ENCODE measurements at places on chromosomes 6 and 20.
A peak's percentile ranks its signal among the peaks of the same experiment; 100 is the strongest.

- DNase-seq: no peak
Measured at GRCh38 chr20:63895952-63896263, 982 bp downstream of the DNAJC5 start.

DNA sequence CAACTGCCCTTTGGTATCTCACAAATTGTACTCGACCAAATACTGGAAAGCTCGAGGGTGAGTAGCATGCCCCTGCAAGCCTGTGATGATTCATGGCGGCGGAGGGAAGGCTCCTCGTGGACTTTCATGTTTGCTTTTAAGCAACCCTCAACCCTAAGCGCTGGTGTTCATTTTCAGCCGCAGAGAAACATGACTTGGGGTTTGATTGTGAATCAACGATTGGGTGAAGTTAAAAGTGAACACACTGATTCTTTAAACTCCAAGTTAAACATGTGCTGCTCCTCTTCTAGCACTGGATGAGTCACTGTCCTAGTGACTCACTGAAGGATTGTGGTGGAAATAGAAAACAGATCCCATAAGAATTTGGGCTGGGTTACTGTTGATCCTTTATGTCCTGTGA, 8.3 kb downstream of the CD109 start:
- no peak for DNase-seq

DNA sequence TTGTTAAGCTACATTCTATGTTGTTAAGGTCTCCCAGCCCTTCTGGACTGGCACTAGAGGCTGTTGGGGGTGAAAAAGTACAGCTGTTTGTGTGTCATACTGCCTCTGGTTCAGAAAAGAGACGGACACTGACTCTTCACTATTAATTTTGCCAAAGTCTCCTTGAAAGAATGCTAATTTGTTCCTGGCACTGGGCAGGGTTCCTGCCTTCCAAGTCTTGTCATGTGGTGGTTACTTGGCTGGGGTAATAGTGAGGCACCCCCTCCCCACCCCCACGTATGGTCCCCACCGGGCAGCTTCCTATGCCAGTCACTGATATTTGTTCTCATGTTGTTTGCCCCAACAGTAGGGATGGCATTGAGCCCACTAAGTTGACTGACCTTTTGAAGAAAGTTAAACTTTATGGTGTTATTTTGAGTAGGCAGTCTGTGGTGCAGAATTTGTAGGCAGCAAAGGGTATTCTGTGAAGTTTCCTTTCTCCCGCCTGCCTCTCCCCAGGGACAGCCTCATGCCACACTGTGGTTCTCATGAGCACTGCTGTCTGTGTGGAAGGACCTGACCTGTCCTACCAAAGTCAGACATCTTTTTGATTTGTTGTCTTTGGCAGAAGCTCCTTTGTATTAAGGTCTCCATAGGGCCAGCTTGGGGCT, 8.7 kb downstream of the CDS2 start:
- DNase-seq: no peak

GRCh38 chr6:4728926-4729325, 47.3 kb upstream of the CDYL start:
- DNase-seq: no peak

- DNase-seq: no peak
Measured at GRCh38 chr6:46549155-46549554, 57.9 kb upstream of the RCAN2 start.

GRCh38 chr6:138560130-138560860, 61.0 kb upstream of the NHSL1 start:
- DNase-seq: no peak

DNA sequence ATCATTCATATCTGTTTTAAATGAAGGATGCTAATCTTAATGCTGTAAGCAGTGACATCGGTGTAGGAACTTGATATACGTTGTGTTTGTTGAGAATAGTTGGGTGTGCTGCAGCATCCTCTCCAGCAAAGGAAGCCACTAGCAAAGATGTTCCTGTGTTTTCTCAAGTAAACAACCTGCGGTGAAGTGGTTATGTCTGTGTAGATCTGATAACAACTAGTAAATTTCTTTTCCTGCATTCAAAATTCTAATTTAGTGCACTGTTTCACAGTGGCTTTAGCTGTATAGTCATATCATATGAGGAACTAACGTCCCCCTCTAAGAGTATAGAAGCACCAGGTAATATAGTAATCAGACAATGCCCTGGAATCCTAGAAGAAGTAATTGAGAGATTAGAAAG, 38.7 kb downstream of the NCOA7 start:
- DNase-seq: peak; percentile 61

DNA sequence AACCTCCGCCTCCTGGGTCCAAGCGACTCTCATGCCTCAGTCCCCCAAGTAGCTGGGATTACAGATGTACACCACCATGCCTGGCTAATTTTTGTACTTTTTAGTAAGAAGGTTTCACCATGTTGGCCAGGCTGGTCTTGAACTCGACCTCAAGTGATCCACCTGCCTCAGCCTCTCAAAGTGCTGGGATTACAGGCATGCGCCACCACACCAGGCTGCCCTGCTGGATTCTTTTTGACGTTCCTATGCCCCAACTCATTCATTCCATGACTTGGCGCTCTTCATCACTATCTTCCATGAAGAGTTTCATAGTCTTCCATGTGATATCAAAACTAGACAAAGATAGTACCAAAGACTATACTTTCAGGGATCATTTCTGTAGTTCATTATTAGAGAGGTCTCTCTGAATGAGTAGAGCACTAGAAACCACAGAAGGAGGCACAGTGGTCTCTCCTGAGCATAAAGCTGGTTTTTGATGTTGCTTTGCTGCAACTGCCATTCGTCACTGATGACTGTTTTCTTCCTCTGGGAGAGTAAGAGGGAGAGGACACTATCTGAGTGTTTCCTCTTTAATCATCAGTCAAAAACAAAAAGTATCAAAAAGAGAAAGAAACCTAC, 23.5 kb downstream of the DNAAF9 start:
- no peak for DNase-seq

DNA sequence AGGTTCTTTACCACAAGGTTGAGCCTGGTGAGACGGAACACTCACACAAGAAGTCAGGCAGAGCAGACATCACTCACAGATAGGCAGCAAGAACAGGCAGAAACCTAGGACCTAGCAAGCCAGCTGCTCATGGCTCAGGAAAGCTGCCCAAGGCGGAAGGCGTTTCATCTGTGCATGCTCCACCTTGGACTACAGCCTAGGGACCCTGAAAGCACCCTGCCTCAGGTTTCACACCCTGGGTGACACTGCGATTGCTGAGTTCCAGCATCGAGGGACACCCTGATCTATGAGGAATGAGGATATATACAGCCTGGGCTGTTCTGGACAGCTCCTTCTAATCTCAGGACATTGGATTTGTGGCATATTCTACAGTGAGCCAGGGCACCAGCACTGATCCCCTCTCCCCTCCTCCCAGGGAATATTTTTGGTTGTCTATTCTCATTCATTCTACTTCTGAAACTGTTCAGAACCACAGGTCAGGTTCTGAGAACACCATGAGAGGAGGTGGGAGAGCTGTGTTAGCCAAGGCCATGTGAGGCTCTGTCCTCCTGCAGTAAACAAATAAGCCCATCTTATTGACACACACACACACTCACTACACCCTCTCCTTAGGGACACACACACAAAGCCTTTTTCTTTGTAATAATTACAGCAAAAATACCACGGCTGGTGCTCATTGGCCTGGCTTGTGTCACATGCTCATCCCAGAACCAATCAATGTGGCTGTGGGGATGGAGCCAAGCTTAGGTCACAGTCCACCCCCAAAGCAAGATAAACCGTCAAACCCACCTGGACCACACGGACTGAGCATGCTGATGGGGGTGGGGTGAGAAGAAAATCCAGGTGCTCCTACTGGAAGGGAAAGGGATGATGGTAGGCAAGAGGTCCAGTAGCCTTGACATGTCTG, 26.3 kb upstream of the PMEPA1 start:
- DNase-seq: no peak

- no peak for DNase-seq
Measured at GRCh38 chr20:38209736-38210405, 44.8 kb upstream of the TGM2 start.

GRCh38 chr20:32743237-32744112, at the start of gene COMMD7:
Gene COMMD7, minus strand, starts transcription at chr20:32743467. Its CDS starts 76 bp downstream, at chr20:32743391.
- DNase-seq: peak; percentile 63

GRCh38 chr6:116797585-116797984, 31.3 kb downstream of the GPRC6A start:
- no peak for DNase-seq

DNA sequence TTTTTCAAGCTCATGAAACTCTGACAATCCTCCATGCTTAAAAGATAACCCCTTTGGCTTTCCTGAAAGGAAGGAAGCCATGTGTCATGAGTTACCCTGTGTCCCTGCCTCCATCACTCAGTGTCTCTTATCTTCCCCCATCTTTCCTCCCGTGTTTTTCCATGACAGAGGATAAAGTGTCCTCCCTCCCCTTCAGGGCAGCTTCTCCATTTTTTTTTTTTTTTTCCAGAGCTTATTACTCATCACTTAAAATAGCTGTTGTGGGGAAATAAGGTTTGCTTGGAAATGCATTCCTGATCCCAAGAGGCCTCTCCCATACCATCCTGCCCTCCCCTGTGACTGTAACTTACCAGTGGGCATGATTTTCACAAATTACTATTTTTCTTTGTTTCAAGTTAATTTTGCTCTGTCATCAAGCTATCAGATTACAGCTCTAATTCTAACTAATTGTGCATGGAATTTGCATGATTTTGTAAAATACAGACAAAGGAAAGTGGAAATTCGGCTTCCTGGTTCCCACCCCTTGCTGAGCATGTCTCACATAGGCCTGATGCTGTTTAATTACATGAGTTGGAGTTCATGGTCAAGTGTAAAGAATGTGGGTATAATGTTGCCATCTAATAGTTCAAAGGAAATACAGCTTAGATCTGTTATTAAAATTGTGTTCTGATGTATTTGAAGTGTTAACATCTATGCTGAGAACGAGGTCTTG, 614.5 kb upstream of the FLRT3 start:
- DNase-seq: no peak

DNA sequence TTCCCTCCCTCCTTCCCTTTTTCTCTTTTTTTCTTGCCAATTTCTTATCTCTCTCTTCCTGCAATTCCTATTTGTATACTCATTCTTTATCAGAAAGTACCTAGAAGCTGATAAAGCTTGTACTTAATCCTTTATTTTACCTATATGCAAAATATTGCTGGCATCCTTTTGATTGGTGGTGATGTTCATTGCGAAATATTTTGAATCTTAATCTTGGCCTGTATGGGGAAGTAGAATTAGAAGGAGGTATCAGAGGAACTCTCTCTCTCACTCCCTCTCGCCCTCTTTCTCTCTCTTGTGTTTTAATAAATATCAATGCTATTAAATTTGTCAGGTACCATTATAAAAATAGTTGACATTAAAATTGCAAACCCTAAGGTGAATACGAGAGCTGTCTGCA, 52.8 kb downstream of the UST start:
- no peak for DNase-seq

DNA sequence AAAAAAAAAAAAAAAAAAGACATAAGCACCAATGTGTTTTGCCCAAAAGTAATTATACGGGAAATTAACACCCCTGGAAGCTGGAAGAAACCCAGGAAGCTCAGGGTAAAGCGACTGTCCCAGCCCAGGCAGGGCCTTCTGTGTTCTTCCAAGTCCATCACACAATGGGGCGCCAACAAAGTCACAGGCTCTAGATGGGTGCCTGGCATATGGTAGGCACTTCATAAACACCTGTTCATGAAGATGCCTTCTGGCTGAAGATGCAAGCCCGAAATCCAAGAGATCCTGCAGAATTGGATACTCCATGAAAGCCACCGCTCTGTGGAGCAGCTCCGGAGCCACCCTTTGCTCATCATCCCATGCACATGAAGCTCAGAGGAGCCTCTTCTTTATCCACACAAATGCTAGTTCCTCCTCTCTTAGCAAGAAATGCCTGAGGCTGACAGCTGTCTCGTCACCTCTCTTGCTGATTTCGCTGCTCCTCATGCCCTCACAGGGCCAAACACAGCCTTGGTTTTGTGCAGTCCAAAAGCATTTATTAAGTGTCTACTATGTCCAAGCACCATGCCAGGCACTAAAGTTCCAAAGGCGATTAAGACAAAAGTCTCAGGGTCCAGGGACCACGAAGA, 76.6 kb downstream of the TRERF1 start:
- no peak for DNase-seq

- DNase-seq: no peak
Measured at GRCh38 chr6:153538491-153538890, 407.4 kb upstream of the RGS17 start.

DNA sequence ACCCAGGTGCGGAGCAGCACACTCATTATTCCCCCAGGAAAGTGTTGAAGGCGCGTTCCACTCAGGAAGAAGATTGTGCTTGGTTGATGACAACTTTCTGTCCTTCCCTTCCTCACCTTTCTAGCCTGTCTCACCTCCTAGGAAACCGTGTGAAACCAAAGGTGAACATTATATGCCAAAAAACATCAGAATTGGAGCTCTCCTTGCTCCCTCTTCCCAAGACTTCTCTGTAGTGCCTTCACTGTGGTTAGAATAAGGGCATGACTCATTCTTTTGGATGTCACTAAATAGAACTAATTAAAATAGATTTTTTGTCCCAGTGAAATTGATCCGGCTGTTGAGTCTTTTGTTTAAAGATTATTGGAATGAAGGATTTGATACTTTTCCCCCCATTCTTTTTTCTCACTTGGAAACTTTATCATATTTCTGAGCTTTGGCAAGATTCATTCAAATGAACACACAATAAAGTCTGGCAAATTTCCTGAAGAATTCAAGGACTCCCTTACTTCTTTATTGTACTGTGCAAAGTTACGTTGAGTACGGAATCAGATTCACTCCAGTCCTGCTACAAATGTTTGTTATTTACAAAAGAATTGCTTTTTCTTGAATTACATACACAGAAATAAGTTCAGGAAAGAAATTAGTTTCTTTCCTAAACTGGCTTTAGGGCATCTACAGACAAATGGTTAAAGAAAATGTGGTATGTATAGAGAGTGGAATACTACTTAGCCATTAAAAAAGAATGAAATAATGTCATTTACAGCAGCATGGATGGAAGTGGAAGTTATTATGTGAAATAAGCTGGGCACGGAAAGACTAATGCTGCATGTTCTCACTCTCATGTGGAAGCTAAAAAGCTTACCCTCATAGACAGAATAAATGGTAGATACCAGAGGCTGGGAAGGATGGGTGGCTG, 142.8 kb upstream of the AKAP12 start:
- no peak for DNase-seq
